CD4-positive, alpha-beta T cell treated with Interleukin-10 for 1 hour (primary cell): ENCODE measurements at places on chromosomes 12 and 14.

DNA sequence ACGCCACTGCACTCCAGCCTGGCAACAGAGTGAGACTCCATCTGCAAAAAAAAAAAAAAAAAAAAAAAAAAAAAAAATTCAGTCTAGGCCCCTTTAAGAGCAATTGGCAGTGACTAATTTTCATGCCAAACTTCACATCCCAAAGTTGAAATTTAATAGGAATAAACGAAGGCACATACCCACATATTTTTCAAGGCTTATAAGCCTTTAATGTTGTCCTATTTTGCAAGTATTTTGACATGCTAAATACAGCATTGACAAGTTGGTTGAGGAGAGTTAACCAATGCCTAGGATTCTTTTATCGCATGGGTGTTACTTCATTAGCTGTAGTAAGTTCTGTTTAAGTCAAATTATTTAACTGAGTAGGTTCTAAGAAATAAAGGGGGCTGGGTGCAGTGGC is 23.5 kb upstream of the HIP1R start:
- DNase-seq = no peak

DNA sequence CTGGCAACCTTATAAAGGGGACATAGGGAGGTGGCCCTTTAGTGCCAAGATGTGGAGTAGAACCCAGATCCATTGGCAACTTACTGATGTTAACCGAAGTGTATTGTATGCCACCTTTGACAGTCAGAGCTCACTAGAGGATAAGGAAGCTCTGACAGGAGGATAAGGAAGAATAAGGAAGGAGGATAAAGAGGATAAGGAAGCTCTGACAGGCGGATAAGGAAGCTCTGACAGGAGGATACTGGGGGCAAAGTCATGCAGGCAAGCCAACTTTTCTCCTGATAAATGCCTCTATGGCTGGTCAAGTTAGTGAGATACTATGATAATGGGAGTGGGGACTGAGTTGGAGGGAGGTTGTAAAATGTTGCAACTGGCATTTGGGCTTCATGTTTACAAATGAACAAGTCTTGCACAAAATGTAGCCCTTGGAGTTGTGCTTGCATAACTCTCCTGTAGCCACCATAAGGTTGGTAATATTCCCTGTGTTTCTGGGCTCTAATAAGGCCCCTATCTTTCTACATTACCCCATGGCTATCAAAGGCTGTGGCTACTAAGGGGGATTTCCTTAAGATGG is 17.7 kb upstream of the DHRS2 start:
- no peak for DNase-seq

- no peak for DNase-seq
These were observed 233.6 kb upstream of the E2F7 start for GRCh38 chr12:77299001-77299400.

DNA sequence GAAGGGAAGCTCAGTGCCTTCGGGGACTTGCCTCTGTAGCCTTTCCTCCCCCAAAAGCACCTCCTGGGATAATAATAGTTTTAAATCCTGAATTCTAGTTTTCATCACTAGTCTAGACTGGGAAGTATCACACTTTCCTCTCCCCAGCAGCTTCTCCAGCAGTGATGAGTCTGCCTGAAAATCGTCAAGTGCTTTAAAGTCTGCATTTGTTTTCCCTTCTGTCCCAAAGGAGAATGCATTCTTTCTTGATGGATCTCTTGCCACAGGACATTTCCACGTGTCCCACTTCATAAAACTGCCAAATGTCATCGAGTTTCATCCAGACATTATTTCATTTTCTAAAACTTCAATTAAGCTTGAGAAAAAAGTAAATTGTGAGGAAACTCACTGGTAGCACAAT is 15.0 kb downstream of the CSRP2 start:
- no peak for DNase-seq

DNA sequence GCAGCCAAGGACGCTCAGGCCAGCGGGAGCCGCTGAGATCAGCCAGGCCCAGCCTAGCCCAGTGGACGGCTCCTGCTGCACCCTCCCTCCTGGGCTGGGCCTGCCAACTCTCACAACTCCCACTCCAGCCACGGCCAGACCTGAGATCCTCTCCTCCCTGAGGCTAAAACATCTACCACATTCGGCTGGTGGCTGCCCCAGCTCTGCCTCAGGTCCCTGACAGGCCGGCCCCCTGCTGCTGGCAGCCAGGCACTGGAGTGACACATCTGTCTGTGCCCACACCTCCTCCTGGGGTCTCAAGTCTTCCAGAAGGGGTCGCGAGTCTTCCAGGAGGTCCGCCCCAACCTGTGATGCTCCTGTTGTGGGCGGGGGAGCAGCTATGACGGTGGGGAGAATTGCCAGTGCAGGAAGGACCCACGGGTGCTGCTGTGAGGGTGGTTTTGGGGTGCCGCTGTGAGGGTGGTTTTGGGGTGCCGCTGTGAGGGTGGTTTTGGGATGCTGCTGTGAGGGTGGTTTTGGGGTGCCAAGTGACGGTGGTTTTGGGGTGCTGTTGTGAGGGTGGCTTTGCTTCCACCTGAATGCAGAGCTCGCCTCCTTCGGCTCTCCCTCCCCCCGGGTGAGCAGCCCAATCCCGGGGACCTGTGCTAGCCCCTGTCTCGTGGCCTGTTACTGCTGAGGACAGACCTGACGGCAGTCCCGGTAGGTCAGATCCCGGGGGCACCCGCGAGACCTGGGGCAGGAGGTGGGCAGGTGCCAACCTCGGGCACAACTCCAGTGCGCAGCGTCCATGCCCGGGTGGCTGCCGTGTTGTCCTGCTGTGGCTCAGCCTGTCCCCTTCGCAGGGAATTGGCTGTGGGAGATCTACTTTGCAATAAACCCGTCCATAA is 27.5 kb upstream of the C14orf180 start:
- DNase-seq = no peak

GRCh38 chr12:47763481-47764346 is 5.0 kb upstream of the RAPGEF3 start:
- DNase-seq = no peak

DNA sequence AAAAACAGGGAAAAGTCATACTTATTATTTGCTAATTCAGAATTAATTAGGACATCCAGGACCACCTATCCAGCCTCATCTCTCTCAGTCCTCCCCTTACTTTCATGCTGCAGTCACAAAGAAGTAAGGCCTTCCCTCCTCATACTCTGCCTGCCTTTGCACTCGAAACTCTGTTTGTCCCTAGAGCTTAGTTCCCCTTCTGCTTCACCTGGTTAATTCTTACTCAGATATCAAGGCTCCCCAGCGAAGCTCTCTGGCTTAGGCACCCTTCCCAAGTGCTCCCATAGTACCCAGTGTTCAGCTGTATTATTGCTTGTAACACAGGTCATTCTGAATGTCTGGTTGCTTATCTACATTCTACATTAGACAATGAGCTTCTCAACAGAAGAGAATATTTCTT is 81.3 kb downstream of the ERGIC2 start:
- no peak for DNase-seq

DNA sequence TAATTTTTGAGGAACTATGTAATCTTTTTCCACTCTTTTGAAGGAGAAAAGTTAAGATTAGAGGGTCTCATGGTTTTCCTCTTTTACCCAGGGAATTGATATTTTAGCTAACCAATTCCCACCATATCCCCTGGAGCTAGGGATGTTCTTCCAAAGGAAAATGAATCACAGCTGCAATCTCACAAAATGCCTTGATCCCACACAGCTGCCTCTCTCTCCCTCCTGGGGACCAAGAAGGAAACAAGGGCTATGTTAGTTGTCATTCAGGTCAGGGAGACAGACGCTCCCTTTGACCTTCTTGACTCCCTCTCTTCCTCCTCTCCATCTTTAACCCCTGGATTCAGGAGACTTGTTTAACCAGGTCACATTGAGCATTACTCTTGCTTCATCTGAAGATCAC is 9.5 kb downstream of the DCN start:
- DNase-seq = no peak

DNA sequence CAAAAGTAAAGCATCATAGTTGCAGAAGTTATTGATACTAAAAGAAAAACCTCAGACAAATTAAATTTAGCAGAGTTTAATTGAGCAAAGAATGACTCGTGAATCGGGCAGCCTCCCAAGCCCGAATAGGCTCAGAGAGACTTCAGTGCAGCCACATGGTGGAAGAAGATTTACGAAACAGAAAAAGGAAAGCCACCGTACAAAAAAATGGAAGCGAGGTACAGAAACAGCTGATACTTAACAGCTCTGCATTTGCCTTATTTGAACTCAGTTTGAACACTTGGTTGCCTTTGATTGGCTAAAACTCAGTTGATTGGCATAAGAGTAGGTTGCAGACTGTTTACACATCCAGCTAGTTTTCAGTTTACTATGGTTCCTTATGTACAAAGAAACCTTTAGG is 12.9 kb downstream of the TTC9 start:
- DNase-seq = peak; percentile 49

- DNase-seq = no peak
These were observed 13.2 kb upstream of the TSPAN11 start for GRCh38 chr12:30913323-30913722.

DNA sequence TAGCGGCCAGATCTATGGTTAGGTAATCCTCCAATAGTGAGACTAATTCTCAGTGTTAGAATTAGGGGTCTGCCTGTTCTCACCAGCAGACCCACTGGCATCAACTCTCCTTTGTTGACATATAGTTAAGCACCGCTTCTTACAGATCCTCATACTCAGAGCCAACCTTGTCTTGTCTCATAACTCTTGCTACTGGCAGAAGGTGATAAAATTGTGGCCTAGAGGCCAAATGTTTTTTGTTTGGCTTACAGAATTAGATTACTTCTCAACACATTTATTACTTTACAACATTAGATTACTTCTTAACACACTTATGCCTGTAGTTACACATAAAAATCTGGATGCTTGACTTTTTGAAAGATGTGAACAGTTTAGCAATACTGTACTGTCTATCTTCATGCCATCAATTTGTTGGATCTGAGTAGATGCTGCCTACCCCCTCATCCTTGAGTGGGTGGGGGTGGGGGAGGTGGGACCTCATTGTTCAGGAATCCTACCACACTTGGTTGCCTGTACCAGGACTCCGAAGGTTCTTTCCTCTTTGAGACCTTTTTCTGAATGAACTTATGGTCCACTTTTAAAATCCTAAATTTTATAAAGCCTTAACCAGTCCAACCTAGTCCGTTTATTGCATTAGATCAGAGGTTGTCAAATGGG is 7.0 kb downstream of the MTHFD1 start:
- no peak for DNase-seq

DNA sequence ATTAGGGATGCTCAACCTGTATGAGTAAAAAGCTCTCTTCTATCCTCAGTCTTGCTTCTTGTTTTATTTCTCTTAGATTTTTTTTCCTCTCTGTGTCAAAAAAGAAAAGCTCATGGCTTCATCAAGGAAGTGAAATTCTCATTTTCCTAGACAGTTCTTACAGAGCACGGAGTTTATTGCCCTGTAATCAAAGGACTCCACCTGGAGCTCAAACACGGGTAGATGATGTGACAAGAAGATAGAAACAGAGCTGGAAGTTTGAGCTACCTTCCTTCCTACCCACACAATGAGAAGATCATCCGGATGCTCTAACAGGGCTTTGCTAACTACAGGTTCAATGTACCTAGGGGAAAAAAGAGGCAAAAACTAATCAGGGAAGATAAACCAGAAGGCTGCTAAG is 564.8 kb downstream of the MED13L start:
- no peak for DNase-seq

GRCh38 chr12:112107306-112108201 is 1.0 kb downstream of the NAA25 start:
- no peak for DNase-seq

- DNase-seq = no peak
These were observed 18.9 kb downstream of the ABCB9 start for GRCh38 chr12:122947352-122947792.

- DNase-seq = no peak
These were observed 664.7 kb downstream of the NRXN3 start for GRCh38 chr14:78834766-78835451.

DNA sequence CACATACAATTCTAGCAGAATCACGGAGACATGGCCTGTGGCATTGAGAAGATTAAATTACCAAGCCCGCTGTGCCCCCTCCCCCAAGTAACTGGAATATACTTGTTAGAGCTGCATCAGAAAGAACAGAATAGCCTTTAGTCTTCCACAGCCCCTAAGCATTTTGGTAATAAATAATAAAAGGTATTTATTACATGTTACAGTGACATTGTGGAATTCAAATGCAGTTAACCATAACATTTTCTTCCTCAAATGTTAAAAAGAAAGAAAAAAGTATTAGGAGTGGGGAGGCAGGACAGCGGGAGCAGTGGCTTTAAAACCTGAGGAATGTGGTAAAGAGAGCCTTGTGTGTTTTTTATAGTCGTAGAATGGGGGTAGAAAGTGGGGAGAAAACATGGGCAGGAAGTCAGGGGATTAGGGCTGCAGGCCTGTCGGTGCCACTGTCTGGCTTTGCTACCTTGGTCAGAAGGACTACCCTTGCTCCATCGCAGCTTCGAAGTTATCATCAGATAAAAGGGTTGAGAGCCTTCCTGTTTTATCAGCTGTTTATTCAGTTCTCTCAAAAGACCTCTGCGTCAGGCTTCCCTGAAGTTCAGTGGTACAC is 255.9 kb downstream of the MSRB3 start:
- DNase-seq = no peak

DNA sequence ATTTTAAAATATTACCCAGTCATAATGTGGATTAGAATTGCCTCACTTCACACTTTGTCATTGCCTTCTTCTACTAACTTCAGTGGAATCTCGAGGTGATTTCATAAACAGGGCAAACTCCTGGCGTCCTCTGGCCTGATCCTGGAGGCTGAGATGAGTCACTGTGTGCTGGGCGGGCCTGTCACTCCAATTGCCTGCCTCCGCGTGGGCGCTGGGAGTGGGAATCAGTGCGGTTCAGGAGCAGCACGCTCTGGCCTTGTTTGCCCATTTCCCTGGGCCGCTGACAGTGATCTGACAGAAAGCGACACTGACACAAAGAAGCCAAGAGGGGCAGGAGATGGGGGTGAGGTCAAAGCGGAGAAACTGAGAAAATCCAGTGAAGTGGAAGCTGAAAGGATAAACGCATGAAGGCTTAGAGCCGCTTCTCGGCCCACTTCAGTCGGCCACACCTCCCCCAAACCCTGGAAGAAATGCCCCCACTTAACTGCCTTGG is 29.7 kb downstream of the LGR5 start:
- DNase-seq = no peak

GRCh38 chr12:102371165-102371564 is 109.2 kb downstream of the IGF1 start:
- DNase-seq = no peak

DNA sequence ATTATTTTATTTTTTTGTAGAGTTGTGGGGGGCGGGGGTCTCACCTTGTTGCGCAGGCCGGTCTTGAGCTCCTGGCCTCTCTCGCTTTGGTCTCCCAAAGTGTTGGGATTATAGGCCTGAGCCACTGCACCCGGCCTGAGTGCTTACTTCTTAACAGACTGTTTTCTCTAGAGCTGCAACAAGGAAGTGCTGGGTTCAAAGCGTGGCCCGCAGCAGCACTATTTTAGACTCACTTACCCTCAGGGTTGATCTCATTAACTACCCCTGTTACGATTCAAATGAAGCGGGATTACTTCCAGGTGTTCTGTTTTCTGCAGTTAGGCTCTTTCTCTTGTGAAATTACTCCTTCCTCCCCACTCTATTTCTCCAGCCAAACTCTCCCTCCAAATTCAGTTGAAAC is 8.7 kb downstream of the A2ML1 start:
- DNase-seq = no peak
